ENCODE measurements at places on chromosomes 3 and 15.

- DNase-seq: peak; percentile 86
Measured at GRCh38 chr3:87333393-87333892, 57.1 kb upstream of the POU1F1 start.

DNA sequence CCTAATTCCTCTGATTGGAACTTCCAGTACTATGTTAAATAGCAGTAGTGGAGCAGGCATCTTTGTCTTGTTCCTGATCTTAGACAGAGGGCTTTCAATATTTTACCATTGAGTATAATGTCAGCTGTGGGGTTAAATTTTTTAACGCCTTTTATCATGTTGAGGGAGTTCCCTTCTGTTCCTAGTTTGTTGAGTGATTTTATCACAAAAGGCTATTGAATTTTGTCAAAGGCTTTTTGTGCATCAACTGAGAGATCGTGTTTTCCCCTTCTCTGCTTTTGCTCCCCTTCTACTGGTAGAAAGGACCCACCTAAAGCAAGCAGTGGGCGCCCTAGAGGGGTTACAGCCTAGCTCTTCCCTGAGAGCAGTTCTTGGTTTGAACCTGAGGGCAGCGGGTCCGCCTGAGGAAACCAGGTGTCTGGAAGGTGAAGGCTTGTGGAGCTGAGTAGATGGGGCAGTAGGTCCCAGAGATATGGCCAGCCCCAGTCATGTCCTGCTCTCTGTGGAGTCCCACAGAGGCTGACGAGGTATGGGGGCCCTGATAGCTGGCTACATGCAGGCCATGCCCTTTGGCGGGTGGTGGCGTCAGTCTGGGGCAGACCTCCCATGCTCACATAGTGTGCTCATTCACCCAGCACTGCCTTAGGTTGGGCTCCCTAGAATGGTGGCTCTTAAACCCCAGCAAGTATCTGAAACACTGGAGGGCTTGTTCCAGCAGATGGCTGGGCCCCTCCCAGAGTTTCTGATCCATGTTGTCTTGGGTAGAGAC is 11.3 kb downstream of the HDAC11 start:
- DNase-seq: no peak

DNA sequence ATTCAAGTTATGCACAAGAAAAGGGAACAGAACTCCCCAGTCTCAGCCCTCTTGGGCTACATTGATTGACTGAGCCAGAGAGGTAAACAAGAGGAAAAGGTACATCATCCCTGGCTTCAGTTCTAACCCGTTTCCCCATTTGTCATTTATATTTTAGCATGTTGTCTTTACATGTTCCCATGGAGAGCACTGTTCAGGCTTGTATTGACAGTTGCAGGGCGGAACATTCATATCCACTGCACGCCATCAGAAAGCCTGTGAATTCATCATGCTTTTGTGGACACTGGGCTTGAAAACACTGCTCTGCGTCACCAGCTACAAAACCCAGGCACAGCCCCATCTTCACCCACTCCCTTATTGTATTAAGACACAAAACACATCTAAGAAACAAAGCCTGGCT is 240.9 kb upstream of the EIF1B start:
- DNase-seq: no peak

DNA sequence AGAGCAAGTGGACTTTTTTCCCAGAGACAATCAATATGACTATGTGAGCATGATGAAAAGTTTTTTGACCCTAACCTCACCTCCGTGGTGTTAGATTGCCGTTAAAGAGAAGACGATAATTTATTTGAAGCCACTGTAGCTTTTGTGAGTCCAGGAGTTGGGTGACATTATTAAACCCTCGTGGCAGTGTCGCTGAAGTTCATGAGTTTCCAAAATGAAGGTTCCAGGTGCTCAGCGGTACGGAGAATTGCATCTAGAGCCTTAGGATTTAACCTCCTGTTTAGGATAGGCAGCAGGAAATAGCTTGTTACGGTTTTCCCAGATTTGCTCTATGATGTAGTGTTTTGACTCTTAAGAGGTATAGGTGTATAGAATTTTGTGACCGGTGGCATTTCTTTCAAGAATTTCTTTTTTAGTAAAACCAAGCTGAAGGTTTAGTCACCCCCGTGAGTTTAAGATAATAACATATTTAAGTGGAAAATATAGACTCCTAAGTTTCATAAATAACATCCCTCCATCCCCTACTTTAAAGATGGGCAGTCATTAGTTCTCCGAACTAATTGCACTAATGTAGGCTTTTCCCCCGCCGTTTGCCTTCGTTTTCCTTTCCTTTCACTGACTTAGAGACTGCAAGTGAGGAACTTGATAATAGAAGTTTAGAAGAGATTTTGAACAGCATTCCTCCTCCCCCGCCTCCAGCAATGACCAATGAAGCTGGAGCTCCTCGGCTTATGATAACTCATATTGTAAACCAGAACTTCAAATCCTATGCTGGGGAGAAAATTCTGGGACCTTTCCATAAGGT is 2.0 kb downstream of the SMC4 start:
- DNase-seq: peak; percentile 88

DNA sequence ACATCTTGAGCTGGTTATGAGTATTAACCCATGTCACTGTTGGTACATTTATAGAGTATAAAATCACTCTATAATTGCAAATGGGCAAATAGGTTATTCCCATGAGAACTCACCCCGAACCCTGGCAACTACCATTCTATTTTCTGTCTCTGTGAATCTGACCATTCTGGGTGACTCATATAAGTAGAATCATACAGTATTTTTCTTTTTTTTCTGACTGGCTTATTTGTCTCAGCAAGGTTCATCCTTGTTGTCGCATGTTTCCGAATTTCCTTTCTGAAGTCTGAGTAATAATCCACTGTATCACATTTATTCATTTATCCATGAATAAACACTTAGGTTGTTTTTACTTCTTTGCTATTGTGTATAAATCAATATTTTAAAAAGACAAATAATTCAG is 59.9 kb upstream of the CHRM5 start:
- peak; percentile 28 for DNase-seq

DNA sequence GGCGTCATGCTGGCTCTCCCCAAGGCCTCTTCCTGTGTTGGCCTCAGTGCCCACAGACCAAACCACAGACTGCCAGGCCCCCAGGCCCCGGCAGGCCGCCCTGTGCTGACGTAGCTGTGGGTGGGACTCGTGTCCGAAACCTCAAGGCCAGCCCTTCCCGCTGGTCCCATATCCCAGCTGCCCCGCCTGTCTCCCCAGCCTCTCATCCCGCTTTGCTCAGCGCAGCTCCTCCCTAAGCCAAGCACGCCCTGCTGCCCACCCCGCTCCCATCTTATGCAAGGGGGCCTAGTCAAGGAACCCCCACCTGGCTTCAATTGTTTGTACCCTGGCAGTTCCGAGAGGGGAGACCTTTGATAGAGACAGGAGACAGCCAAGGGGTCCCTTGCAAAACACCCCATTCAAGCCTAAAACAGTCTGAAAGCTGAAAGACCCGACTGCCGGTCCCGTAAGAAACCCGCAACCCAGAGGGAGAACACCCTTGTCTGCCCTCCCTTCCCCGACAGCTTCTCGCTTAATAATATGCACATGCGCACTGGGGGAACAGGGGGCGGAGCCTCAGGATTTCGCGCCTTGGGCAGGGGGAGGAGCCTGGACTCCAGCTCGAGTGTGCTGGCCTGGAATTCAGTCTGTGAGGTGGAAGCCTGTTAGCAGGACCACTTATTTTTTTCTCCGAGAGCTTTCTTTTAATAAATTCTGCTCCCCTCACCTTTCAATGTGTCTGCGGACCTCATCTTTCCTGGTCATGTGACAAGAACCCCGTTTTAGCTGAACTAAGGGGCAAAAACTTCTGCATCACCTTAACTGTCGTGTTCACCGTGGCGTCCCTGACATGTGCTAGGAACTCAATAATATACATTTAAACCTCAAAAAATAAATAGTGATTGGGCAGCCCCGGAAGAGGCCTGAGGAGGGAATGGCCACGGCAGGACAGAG is 17.2 kb downstream of the TNFAIP8L3 start:
- DNase-seq: peak; percentile 89

DNA sequence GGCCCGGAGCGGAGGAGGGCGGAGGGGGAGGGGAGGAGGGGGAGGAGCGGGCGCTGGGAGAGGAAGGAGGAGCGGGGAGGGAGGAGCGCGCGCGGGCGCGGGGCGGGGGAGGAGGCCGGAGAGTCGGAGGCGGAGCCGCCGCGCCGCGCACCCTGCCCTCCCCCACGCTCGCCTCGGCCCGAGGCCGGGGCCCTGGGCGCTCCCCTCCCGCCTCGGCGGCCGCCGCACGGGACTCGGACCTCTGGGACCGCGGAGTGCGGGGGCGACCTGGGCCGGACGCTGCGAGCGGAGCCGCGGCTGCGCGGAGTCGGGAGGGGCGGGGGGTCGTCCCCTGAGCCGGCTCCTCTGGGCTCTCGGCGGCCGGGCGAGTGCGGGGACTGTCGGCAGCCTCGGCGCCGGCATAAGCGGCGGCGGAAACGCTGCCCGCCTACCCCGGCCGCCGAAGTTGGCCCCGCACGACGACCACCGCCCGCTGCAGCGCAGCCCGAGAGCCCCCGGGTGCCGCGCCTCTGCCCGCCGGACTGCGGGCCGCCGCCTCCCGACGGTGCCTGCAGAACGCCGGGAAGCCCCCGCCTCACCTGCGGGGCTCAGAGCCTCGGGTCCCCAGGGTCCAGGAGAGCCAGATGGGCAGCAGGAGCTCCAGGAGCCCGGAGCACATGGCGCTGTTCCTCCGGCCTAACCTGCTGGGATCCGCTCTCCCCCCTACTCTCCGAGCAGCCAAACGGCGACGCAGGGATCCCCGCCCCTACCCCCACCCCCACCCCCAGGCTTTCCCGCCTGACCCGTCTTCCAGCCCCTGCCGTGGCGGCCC is 406 bp upstream of the GABRB3 start:
- peak; percentile 1 for DNase-seq

- no peak for DNase-seq
Measured at GRCh38 chr3:66449411-66449974, 51.3 kb downstream of the LRIG1 start.

DNA sequence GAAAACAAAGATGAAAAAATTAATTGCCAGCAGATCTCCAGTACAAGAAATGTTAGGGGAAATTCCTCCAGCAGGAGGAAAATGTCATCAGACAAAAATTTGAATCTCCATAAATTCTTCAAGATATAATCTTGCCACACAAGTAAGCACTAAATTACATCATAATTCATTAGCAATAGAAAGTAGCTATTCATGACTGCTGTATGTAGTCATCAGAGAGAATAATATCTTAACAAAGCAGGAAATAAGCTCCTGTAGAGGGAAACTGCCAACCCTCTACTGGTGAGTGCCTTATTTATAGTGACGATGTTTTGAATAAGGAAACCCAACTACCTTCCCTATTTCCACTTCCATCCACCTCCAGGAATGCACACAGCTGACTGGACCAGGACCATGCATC is 15.8 kb upstream of the SLC27A2 start:
- peak; percentile 74 for DNase-seq

- peak; percentile 99 for DNase-seq
Measured at GRCh38 chr3:10366651-10367101, 45.8 kb upstream of the SEC13 start.

DNA sequence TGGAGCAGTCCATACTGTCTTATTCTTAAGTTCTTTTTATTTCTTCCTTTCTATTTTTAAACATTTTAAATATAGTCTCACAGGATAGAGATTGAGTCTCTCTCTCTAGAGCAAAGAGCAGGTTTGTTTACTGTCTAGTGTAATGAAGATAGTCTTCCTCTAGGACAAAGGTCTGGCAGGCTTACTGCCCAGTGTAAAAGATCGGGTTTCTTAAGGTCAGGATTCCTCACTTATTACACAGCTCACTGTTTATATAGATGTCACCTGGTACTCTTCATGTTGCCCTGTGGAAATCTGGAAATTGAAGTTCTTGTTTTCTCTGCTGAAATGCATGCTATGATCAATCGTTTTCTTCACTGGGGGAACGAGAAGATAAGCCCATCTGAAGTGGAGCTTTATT is 76.0 kb downstream of the ZBBX start:
- no peak for DNase-seq

DNA sequence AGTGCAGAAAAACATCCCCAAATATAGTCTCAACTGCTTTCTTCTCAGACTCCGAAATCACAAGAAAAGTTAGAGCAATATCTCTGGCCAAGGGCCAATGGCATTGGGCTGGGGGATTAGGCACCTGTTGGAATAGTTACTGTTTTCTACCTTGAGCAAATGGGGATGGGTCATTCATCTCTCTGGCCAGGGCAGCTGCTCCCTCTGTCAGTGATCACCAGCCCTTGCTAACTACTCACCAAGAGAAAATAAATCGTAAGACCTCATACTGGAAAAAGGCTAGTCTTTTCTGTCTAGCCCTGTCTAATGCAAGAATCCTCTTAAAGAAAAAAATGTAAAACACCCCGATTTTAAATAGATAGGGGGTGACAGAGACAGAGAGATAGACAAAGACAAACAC is 10.9 kb downstream of the CERS3 start:
- no peak for DNase-seq

DNA sequence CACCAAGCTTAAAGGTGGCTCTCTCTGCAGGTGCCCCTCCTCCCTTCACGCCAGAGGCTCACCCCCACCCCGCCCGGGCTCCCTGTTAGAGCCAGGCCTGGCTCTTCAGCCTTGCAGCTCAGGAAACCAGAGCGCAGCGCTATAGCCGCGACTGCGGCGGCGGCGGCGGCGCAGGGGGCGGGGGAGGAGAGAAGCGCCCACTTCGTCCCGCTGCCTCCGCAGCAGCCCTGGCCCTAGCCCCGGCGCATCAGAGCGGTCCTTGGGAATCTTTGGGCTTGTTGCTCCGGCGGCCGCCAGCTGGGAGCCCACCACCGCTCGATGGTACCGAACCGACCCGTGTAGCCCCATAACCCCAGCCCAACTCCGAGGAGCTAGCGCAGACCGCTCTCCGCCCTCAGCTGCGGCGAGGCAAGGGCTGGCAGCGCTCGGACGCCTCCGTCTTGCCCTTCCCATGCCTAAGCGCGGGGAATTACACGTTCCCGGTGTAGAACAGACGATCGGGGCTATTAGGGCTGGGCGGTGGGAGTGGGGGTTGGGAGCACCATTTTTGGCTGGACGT is 1.2 kb downstream of the RASGRF1 start:
- no peak for DNase-seq

Data from choroid plexus epithelial cell (primary cell).